ENCODE measurements at places on chromosomes 11 and 22.

DNA sequence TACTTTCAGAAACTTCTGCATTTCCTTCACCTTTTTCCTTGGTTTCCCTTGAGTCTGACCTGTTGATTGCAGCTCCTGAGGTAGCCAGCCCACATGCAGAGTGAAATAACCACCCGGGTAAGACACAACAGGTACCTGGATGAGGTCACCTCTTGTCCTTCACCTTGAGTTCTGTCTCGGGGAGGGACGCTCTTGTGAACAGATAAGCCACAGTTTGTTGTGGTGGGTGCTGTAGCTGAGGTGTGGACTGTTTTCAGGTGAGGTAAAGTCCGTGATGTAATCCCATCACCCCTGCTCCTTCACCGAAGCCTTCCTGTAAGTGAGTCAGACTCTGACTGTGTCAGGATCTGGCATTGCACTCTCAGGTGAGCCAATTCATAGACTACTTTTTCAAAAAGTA, 183.1 kb downstream of the NAV2 start:
- no peak for DNase-seq

DNA sequence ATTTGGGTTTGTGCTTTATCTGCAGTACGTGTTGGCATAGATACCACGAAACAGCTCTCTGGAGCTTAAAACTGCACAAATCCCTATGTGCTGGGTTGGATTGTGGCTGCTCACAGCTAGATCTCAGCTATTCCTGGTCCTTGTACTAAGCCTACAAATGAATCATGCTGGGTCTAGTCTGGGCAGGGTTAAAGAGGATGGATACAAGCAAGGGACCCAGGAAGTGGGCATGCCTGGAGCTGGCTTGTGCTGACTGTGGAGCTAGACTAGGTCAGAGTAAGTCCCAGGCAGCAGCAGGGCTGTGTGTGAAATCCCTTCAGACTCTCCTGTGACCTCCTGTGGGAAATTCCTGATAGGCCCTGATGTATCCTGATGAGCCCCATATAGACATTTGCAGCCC, 3.9 kb upstream of the E2F8 start:
- peak; percentile 56 for DNase-seq

DNA sequence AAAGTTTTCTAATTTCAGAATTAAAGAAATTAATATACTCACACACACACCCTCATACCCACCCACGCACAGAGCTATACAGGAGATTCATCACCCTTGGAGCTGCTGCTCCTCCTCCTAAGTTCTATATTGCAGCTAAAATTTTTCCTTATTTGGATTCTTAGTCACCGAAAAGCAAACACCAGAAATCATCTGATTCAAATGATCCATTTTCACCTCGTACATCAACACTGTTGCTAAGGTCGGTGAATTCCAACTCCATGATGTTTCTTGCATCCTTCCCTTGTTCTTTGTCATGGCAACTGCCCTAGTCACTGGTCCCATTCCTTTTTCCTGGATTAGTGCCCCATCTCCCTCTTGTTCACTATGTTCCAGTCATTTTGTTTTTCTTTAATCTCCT, 286.2 kb downstream of the GRM5 start:
- DNase-seq: no peak

- no peak for DNase-seq
These were observed 34.2 kb downstream of the IL18 start for GRCh38 chr11:112129656-112130055.

GRCh38 chr11:103266167-103266831, 157.1 kb downstream of the DYNC2H1 start:
- DNase-seq: no peak

GRCh38 chr11:108663154-108663877, 1.6 kb upstream of the DDX10 start:
- DNase-seq: no peak

DNA sequence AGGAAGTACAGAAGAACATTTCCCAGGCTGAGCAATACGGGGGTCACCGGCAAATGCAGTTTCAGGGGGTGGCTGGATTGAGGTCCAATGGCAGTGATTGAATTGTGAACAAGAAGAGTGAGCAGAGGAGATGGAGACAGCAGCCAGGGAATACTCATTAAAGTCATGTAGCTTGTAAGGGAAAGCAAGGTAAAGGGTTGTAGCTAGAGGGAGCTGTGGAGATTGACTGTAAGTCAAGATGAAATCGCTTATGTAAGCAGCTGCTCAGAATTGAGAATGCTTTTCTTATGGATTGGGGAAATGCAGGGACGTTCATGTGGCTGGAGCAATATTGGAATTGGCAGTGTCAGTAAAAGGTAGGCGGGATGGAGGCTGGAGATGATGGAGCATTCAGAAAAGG, 111.4 kb upstream of the TBCEL start:
- peak; percentile 60 for DNase-seq

- no peak for DNase-seq
These were observed 4.9 kb upstream of the SLC16A8 start for GRCh38 chr22:38088629-38089473.

Data from HT-29 (cell line).